ENCODE measurements at places on chromosomes 6 and 20.

DNA sequence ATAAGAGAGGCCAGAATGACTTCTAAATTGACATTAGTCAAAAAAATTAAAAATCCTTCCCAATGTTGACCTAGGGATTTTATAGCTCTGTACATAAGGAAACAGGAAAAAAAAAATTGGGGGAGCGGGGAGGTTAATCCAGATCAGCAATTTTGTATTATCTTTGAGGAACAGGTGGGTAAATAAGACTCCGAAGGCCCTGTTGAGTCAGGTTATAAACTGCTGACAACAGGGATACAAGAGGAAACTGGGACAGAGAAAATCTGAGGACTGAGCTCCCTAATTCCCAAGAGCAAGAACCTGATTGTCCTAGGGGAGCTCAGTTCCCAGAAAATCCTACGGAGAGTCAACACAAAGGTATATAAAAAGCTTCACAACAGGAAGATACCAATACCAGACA is 26.8 kb upstream of the CRIP3 start:
- H3K36me3 ChIP-seq: peaks cover 18% of the 10 kb centered on the region
- no peak overlapping the region for H3K4me3 ChIP-seq
- no peak for DNase-seq
- peaks cover 10% of the 10 kb centered on the region for H3K4me1 ChIP-seq
- no peak overlapping the region for H3K27ac ChIP-seq

DNA sequence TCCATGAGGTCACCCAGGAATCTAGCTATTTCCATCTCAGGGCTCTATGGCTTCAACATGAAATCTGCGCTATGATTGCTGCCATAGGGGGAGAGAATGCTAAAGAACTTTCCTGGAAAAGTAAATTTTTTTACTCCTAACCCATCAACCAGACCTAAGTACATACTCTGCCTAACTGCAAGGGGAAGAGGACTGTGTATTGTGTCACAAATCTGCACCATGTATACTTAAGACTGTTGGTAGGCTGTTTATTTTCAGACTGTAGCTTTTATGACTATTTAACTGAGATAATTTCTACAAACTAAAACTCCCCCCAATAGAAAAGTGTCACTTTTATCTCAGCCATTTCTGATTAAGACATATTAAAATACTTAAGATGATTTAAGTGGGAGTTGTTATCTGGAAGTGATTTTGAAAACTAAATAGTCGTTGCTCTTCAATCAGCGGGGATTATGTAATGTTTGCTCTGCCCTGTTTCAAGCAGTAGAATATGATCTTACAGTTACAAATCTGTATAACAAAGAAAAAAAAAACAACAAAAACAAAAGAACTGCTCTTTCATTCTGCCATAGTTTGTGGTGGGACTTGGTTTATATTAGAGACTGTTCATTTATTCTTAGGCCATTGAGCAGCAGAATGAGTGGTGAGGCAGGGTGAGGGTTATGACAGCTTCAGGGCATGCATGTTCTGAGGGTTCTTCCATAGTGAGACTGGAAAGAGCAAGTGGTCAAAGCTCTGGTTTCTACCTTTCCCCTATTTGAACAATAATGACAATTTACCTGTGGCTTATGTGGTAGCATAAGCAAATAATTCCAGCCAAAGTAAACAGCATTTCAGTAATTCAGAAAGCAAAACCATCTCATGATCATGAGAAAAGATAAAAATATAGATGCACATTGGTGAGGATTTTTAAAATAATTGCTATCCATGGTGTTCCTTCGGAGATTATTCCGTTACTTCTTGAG is 126.3 kb upstream of the CEP162 start:
- peaks cover 3% of the 10 kb centered on the region for H3K36me3 ChIP-seq
- H3K27me3 ChIP-seq: no peaks in the 10 kb centered on the region
- no peak overlapping the region for H3K4me3 ChIP-seq
- H3K27ac ChIP-seq: no peak overlapping the region
- no peak for DNase-seq
- H3K4me1 ChIP-seq: no peaks in the 10 kb centered on the region

GRCh38 chr6:42013134-42013516 is 37.2 kb upstream of the TAF8 start:
- DNase-seq: no peak
- peak overlapping the region; percentile 86 for H3K27ac ChIP-seq
- H3K27me3 ChIP-seq: no peaks in the 10 kb centered on the region
- H3K4me3 ChIP-seq: peak overlapping the region; percentile 18

DNA sequence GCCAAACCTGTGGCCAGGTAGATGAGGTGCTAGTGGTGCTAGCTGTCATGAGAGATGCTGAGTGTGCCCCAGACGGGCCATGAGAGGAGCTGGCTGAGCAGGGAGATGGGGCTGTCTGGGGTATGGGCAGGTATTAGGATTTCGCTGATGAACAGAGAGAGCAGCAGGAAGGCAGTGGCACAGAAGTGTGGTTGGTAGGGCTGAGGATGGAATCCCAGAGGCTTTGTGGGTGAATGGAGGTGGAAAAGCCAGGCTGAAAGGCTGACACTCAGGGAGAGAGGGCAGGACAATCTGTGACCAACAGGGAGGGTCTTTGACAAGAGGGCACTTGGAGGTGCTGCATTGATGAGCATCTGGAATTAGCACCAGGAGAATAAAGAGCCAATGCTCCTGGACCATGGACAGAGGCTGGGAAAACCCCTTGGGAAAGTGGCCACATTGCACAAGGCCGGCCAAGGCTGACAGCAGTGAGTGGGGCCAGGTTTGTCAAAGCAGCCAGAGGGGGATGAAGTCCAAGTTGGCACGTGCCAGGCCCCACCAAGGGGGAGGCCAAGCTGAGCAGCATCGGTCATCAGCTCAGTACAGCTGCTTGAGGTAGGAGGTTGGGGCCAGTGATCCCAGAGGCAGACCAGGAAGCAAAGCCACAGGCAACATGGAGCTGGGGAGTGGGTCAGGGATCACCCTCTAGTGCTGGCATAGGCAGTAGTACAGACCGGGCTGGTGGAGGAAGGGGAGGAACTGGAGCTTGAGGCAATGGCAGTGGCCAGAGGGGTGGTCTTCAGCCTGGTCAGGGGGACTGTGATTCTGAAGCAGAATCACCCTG is 19.7 kb upstream of the SGK2 start:
- no peak overlapping the region for H3K4me3 ChIP-seq
- no peak overlapping the region for H3K27ac ChIP-seq
- H3K4me1 ChIP-seq: no peaks in the 10 kb centered on the region
- H3K27me3 ChIP-seq: no peaks in the 10 kb centered on the region
- no peak for DNase-seq

DNA sequence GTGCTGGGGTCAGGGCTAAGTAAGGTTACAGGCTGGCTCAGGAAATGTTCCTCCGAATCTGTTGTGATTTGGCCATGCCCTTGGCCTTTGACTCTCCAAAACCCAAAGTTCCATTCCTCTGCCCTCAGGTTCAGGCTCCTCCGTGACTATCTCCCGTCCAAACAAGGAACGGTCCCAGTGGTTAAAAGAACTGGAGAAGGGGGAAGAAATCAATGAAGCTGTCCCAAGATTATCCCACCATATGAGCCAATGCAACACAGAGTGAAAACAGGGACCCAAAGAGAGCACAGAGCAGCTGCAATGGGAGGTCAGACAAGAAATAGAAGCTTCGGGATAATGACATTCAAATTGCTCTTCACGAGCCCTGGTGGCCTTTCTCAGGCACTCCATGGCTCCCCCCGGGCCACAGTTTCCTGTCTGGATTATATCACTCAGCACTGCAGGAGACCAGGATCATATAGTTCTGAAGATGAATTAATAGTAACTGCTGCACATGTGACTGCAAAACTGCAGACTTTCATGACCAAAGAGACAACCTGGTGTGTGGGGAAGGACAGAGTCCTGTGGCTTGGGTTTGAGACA is 211.3 kb downstream of the ZNF217 start:
- H3K4me3 ChIP-seq: no peak overlapping the region
- H3K4me1 ChIP-seq: no peaks in the 10 kb centered on the region
- H3K27me3 ChIP-seq: peaks cover 15% of the 10 kb centered on the region
- H3K36me3 ChIP-seq: no peaks in the 10 kb centered on the region

GRCh38 chr6:137723273-137724017 is 143.6 kb upstream of the TNFAIP3 start:
- H3K4me3 ChIP-seq: no peak overlapping the region
- H3K36me3 ChIP-seq: peaks cover 7% of the 10 kb centered on the region
- DNase-seq: no peak
- peaks cover 15% of the 10 kb centered on the region for H3K4me1 ChIP-seq
- peak overlapping the region; percentile 85 for H3K27ac ChIP-seq

- peak overlapping the region; percentile 93 for H3K4me3 ChIP-seq
- no peak for DNase-seq
- no peaks in the 10 kb centered on the region for H3K27me3 ChIP-seq
These were observed 3.9 kb downstream of the PLCG1 start for GRCh38 chr20:41141153-41141815.

GRCh38 chr20:48759631-48760245 is 68.1 kb downstream of the PREX1 start:
- H3K4me1 ChIP-seq: peaks cover 80% of the 10 kb centered on the region
- peak overlapping the region; percentile 92 for H3K27ac ChIP-seq
- H3K4me3 ChIP-seq: peak overlapping the region; percentile 80
- H3K27me3 ChIP-seq: no peaks in the 10 kb centered on the region
- H3K36me3 ChIP-seq: peaks cover 35% of the 10 kb centered on the region

DNA sequence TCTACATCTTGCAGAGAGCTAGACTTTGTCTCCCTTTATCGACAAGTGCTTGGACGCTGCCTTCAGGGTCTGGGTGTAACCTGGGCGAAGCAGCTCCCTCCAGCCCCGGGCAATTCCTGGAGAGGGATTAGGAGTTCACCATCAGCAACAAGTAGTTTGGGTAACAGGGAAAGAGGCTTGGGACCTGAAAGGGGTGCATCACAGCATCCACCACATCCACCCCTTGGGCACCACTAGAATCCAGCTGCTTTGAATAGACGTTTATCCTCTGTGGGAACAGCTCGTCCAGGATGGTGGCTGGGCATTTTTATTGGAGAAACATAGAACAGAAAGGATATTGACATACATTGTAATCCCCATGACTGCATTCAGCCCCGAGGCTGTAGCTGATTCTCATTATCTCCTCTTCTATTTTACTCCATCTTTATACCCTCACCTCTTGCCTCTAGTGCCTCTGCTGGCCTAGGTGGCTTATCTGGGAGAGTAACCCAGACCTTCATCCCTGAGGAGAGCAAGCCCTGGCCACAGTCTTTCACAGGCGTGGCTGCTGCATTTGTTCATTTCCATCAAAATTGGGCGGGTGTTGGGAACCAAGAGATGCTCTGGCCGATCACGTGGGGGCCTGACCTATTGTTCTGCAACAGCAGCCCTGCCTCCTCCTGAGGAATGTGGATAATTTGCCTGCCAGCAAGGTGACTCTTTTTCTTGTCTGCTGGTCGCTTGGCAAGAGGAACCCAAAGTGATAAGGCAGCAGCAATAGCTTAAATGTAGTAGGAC is 109.2 kb upstream of the RALGAPA2 start:
- H3K27me3 ChIP-seq: peaks cover 74% of the 10 kb centered on the region
- H3K4me1 ChIP-seq: peaks cover 4% of the 10 kb centered on the region
- DNase-seq: no peak
- no peaks in the 10 kb centered on the region for H3K36me3 ChIP-seq
- no peak overlapping the region for H3K27ac ChIP-seq
- H3K4me3 ChIP-seq: no peak overlapping the region

GRCh38 chr20:49691818-49692568 is 21.7 kb downstream of the B4GALT5 start:
- H3K36me3 ChIP-seq: peaks cover 10% of the 10 kb centered on the region
- no peak overlapping the region for H3K4me3 ChIP-seq
- H3K4me1 ChIP-seq: peaks cover 53% of the 10 kb centered on the region
- no peaks in the 10 kb centered on the region for H3K27me3 ChIP-seq

- peaks cover 2% of the 10 kb centered on the region for H3K36me3 ChIP-seq
- peaks cover 3% of the 10 kb centered on the region for H3K4me1 ChIP-seq
- DNase-seq: no peak
- H3K27ac ChIP-seq: no peak overlapping the region
These were observed 10.8 kb upstream of the BFSP1 start for GRCh38 chr20:17541996-17542395.

- H3K4me3 ChIP-seq: peak overlapping the region; percentile 81
- H3K27ac ChIP-seq: peak overlapping the region; percentile 95
- peaks cover 63% of the 10 kb centered on the region for H3K4me1 ChIP-seq
- H3K27me3 ChIP-seq: no peaks in the 10 kb centered on the region
- peaks cover 25% of the 10 kb centered on the region for H3K36me3 ChIP-seq
These were observed 99.4 kb upstream of the RIPOR2 start for GRCh38 chr6:25035174-25035511.

DNA sequence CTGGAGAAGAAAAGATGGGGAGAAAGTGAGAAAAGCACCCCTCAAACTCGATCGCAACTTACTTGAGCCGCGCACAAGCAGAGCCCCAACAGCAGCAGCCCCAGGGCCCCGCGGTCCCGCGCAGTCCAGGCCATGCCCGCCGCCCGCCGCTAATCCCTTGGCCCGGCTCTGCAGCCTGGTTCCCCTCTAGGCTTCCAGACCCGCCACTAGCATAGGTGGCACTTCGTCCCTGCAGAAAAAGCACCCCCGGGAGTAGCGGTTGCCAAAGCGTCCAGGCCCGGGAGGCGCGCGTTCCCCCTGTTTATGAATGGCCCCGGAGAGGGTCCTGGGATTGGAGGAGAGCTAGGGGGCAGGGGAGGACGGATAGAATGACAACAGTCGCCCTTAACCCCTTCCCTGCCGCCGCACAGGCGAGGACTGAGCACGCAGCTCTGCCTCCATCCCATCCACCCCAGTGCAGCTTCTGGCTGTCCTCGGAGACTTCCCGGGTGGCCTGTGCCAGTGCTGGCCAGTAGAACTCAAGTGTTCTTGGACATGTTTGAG is 19.9 kb downstream of the COL9A1 start:
- DNase-seq: no peak
- H3K4me3 ChIP-seq: no peak overlapping the region
- H3K4me1 ChIP-seq: no peaks in the 10 kb centered on the region
- peaks cover 42% of the 10 kb centered on the region for H3K27me3 ChIP-seq

DNA sequence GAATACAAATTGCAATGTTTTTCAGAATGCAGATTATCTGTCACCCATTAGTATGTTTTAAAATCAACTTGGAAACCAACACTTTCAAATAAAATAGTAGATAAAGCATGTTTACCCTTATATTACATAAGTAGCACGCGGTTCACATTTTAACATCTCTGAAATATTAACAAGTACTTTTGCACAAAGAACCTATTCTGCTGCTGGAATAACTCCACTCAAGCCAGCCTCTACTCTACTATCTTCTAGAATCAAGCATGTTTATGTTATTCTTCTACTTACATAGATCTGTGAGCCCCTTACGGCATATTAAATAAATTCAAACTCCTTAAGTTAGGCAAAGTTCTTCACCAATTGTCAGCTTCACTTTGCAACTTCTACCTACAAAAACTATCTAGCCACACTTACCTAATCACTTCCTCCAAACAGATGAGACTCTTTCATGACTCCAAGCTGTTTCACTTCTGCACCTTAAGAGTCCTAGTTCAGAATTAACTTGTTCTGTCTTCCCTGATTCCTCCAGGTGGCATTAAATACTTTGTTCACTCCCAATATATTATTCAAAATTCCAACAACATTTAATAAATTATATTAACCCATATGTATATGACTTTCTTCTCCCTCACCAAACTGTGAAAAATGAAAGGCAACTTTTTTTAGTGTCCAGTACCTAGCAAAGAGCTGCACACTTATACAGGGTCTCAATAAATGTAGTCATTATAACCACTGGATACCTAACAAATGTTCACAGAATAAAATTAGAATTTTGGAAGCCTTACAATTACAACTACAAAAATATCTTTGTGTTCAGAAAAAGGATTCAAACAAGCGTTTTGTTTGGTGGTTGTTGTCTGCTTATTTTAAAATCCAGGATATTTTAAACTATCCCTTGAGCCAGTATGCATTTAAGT is 12.1 kb downstream of the CEP85L start:
- peaks cover 3% of the 10 kb centered on the region for H3K36me3 ChIP-seq
- peak overlapping the region; percentile 44 for H3K4me3 ChIP-seq
- H3K4me1 ChIP-seq: peaks cover 22% of the 10 kb centered on the region
- peak overlapping the region; percentile 56 for H3K27ac ChIP-seq
- no peak for DNase-seq

- H3K27me3 ChIP-seq: peaks cover 51% of the 10 kb centered on the region
- DNase-seq: no peak
These were observed 66.7 kb downstream of the SYNDIG1 start for GRCh38 chr20:24535941-24536730.

All from effector memory CD8-positive, alpha-beta T cell (primary cell).